ENCODE measurements at places on chromosomes 1 and 21. TPM values are rescaled to one million over a fixed set of nuclear protein-coding genes. Genes with fewer than 3 reads are reported as not detected.

USP48 gene
- 143 TPM for total RNA-seq

LHX8 gene
- total RNA-seq: not detected

LEPR gene
- 6.6 TPM for total RNA-seq

SLC22A15 gene
- 2.6 TPM for total RNA-seq

IVL gene
- not detected for total RNA-seq

RIPK4 gene
- 0.46 TPM for total RNA-seq

GJA4 gene
- total RNA-seq: 0.17 TPM

CD48 gene
- 215 TPM for total RNA-seq

LACTBL1 gene
- total RNA-seq: not detected

SERTAD4 gene
- not detected for total RNA-seq

NENF gene
- 36.9 TPM for total RNA-seq

SLC30A7 gene
- total RNA-seq: 39.3 TPM

KIF21B gene
- total RNA-seq: 91.7 TPM

TOMM40L gene
- 14.6 TPM for total RNA-seq

PGLYRP3 gene
- not detected for total RNA-seq

CAPZB gene
- total RNA-seq: 336 TPM

NBPF3 gene
- 3.8 TPM for total RNA-seq

KRTAP12-2 gene
- total RNA-seq: not detected

KCNE1 gene
- total RNA-seq: 0.37 TPM

ERICH3 gene
- not detected for total RNA-seq

ELAVL4 gene
- not detected for total RNA-seq

OR2G6 gene
- not detected for total RNA-seq

PTPRC gene
- total RNA-seq: 490 TPM

IFNAR1 gene
- 29.1 TPM for total RNA-seq

TMPRSS3 gene
- 91.9 TPM for total RNA-seq

RPTN gene
- total RNA-seq: not detected

CCDC17 gene
- total RNA-seq: 5.2 TPM

IFNLR1 gene
- total RNA-seq: 11.8 TPM

NBPF10 gene
- total RNA-seq: 2.5 TPM

CFAP107 gene
- total RNA-seq: not detected

PDZK1 gene
- 0.39 TPM for total RNA-seq

HFM1 gene
- total RNA-seq: not detected

SYTL1 gene
- 73.1 TPM for total RNA-seq

MSH4 gene
- 0.65 TPM for total RNA-seq

DMRTA2 gene
- not detected for total RNA-seq

METTL13 gene
- 46.4 TPM for total RNA-seq

All from activated T-cell treated with anti-CD3 and anti-CD28 coated beads, Interleukin-2, amount 50 U/mL, for 72 hours (primary cell).